ENCODE measurements at places on chromosomes 11 and 22.

- no peak for DNase-seq
Observed at GRCh38 chr11:61963282-61964057, 4.0 kb downstream of the FTH1 start.

- DNase-seq = no peak
Observed at GRCh38 chr11:82750643-82751139, 17.0 kb upstream of the FAM181B start.

GRCh38 chr22:37259540-37260029, 15.5 kb upstream of the RAC2 start:
- no peak for DNase-seq

DNA sequence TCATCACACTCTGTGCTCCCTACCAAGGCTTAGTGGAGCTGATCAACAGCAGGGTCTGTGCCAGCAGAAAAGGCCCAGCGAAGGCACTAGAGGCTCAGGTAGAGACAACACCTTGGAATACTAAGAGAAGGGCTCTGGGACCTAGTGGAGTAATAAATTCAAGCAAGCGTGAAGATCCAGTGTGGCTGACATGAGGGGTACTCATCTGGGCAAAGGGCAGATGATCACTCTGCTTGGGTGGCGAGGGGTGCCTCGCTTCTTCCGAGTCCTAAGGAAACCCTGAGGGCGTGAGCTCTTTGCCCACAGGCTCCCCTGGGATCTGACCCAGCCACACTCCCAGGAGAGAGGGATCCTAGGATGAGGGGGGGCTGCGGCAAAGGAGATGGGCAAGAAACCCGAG, 3.5 kb upstream of the TPBGL start:
- no peak for DNase-seq

- DNase-seq = no peak
Observed at GRCh38 chr11:47225552-47226400, 11.0 kb downstream of the DDB2 start.

- no peak for DNase-seq
Observed at GRCh38 chr22:45995405-45996101, 18.6 kb upstream of the WNT7B start.
